ENCODE measurements at places on chromosomes 7 and 10.

DNA sequence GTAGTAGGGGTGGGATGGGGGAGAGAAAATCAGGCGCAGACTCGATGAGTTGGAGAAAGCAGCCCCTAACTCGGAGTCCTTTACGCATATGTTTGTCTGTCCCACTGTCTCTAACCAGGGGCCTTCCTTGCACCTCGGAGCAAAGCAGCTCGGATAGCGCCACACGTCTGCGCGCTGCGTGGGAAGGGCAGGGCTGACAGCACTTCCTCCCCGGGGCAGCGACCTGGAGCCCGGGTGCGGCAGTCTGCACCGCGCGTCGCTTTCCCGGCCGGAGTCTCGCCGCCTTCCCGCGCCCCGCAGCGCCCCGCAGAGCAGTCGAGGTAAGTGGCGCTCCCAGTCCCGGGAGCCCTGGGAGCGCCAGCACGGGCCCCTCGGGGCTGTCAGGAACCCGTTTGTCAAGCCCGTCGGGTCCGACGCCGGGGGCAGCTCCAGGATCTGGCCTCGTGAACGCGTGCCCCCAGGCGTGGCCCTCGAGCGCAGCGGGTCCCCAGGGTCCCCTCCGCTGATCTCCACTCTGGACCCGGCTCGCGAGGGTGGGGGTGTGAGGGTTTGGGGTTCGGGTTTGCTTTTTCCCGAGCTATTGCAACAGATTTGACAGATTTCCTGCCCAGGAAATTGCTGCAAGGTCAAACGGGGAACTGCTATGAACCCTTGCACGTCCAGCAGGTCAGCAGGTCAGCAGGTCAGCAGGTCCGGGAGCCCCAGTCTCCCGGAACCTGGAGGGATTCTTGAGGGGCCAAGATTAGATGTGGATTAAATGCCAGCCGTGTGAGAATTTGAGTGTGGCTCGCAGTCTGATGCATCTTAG, 597 bp downstream of the APBB1IP start:
- no peak for DNase-seq

DNA sequence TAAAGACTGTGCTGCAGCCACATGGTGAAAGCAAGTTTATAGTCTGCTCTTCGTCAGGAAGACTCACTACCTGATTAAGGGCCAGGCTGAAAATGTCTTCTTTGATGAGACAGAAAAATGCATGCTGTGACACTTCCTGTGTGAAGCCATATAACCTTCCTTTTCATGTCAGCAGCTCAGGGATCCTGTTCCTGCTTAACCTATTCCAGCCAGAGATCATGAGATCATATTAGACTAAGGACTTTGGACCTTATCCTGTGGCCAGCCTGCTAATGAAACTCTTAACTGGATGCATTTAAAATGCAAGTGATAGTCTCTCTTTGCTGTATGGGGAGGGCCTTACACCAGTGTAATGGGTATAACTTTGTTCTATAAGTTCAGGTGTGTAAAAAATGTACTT, 165.2 kb downstream of the PTEN start:
- DNase-seq: no peak

- no peak for DNase-seq
These were observed 135.4 kb downstream of the KIF20B start for GRCh38 chr10:89836840-89837164.

- no peak for DNase-seq
These were observed 643.5 kb upstream of the POT1 start for GRCh38 chr7:125573126-125573525.

GRCh38 chr7:135684699-135685098, 22.4 kb downstream of the STMP1 start:
- DNase-seq: no peak

- DNase-seq: no peak
These were observed 20.1 kb upstream of the CABCOCO1 start for GRCh38 chr10:61642676-61643075.

DNA sequence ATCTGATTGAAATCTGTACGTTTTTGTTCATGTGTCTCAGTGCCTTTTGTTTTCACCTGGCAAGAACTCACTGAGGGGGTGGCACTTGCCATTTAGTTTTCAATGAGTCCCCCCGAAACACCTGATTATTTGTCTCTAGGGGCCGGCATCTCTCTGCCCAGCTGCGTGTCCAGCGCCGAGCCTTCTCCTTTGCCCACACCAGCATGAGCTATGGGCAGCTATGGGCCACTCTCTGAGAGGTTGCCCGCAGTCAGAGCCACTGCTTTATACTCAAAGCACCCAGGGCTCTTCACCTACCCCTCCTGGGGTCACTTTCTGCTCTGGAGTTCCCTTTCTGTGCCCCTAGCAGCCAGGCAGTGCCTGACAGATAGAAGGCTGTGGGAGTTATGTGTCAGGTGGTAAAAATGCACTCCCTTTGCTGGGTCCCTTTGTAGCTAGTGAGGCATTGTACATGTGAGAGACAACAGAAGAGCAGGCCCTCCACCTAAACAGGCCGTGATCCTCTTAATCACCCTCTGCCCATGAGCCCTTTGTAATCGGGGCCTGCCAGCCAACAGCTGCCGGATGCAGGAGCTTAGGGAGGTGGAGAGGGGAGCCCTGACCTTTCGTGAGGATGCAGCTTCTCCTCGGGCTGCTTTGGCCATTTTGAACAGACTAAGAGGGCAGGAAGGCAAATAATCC, 133.1 kb upstream of the NPS start:
- no peak for DNase-seq

DNA sequence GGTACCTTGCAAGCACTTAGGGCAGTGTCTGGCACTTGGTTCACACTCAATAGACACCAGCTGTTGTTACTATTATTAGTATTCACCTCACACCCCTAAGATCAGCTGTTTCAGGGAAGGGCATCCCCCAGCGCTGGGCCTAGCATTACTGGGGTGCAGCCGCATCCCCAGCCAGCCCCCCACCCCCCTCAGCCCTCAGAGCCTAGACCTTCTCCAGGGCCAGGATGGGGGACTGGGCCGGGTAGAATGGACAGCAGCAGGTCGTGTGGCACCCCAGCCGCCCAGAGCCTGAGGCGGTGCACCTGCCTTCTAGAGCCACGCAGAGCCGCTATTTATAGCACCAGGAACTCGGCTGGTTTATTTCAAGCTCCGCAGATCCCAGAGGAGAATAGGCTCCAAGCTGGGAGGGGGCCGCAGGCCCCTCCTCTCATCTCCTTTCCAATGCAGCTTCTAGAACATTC, 60.5 kb downstream of the GTF2IRD1 start:
- no peak for DNase-seq

GRCh38 chr10:87546210-87546609, 41.5 kb downstream of the MINPP1 start:
- no peak for DNase-seq
